ENCODE measurements at places on chromosomes 11 and 22.
A peak's percentile ranks its signal among the peaks of the same experiment; 100 is the strongest.

DNA sequence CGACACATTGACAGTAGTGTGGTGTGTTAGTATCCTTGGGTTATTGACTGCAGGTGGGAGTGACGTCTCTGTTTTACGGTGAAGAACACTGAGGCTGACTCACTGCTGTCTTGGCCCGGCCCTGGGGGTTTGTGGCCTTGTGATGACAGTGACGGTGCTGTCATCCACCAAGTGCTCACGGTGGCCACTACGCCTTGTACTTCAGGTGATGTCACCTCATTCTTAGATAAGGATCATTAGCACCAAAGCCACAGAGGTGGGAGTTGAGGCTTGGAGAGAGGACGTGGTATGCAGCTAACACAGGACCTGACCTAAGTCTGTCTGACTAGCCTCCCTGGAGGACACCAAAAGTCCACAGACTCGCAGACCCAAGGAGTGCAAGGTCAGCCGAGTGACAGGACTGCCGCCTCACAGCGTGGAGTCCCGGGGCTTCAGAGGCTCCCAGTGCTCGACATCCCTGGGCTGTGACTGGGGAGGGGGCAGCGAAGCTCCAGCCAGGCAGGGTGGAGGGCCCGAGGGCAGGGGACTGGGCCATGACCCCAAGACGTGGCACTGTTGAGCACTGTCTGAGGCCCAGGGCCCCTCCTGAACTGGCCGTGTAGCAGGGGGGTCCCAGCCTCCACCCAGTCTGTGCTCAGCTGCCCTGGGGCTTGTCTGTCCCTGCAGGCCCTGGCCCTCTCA is 56.5 kb downstream of the NAT10 start:
- peak; percentile 98 for DNase-seq

DNA sequence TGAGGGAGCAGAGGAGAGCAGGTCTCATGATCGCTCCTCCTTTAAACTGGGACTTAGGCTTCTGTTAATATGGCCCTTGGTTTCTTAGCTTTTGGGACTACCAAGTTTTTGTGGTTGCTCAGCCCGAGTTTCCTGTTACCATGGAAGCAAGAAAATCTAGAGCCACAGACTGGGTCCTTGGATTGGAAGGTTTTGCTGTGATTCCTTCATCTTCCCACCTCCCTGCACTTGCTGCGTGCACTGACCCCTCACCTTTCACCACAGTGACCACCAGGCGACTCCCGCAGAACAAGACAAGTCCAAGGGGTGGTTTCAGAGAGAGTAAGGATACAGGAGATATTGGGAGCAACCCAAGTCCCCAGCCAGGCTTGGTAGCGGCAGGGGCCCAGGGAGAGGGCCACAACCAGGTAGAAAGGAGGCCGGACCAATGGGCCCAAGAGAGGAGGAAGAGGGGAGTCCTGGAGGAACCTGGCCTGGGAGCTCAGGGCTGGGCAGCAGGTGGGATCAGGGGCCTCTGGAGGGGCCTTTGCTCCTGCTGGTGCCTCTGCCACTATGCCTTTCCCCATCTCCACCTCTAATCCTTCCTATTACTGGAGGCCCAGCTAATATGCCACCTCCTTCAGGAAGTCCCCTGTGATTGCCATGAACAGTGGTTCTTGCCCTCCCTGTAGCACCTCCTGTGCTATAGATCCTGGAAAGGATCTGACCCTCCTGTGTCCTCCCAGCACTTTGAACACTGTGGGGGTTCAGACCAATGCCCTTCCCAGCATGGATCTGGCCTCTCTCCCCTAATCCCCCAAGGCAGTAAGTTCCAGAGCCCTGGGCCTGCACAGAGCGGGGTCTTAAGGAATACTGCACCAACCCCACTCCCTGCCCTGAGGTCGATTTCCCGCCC is 21.2 kb downstream of the CSF2RB start:
- no peak for DNase-seq

GRCh38 chr11:96314326-96315020 is 28.5 kb downstream of the MAML2 start:
- peak; percentile 14 for DNase-seq

DNA sequence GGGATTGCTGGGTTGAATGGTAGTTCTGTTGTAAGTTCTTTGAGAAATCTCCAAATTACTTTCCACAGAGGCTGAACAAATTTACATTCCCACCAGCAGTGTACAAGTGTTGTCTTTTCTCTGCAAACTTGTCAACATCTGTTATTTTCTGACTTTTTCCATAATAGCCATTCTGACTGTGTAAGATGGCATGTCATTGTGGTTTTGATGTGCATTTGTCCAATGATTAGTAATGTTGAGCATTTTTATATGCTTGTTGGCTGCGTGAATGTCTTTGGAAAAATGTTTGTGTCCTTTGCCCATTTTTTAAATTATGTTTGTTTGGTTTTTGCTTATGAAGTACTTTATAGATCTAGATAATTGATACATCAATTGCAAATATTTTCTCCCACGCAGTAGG is 1025.0 kb downstream of the JRKL start:
- DNase-seq, result no peak

- no peak for DNase-seq
Observed at GRCh38 chr11:61111786-61112517, 9.7 kb downstream of the CD5 start.

- DNase-seq, result peak; percentile 81
Observed at GRCh38 chr22:42939941-42940653, 74.9 kb downstream of the PACSIN2 start.

GRCh38 chr11:14480716-14481115 is 18.9 kb downstream of the COPB1 start:
- DNase-seq, result no peak

- DNase-seq, result no peak
Observed at GRCh38 chr22:44639891-44640617, 62.0 kb upstream of the PRR5 start.

DNA sequence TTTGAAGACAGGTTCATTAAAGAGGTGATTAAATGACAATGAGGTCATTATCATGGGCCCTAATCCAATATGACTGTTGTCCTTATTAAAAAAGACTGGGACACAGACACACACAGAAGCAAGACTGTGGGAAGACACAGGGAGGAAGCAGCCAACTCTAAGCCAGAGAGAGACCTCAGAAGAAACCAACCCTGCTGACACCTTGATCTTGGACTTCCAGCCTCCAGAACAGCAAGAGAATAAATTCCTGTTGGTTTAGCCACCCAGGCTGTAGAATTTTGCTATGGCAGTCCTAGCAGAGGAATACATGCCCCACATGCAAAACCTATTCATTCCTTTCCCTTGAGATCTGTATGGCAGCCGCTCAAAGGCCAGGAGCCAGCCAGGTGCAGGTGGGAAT is 35.6 kb upstream of the CACNG2 start:
- DNase-seq, result no peak

GRCh38 chr11:115126092-115126491 is 378.1 kb downstream of the CADM1 start:
- no peak for DNase-seq

DNA sequence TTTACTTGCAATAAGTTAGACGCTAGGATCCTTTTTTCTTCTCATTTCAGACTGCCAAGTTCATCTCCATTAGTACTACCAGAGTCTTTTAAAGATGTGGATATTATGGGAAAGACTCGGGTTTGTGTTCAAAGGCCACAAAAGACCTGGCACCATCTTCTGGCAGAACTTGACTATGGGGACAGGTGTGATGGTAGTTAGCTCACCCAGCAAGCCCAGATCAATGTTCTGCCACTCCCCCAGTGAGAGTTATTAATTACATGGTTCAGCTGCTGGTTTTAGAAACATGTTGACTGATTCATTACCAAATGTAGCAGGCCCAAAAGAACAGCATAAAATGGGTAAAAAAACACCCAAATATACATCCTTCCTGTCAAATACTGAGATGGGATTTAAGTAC is 333.5 kb upstream of the PITPNB start:
- no peak for DNase-seq

GRCh38 chr11:116386118-116386699 is 386.6 kb downstream of the BUD13 start:
- no peak for DNase-seq

- no peak for DNase-seq
Observed at GRCh38 chr11:131441051-131441810, 70.8 kb downstream of the NTM start.

GRCh38 chr22:43273902-43274484 is 69.2 kb downstream of the SCUBE1 start:
- DNase-seq, result peak; percentile 41

DNA sequence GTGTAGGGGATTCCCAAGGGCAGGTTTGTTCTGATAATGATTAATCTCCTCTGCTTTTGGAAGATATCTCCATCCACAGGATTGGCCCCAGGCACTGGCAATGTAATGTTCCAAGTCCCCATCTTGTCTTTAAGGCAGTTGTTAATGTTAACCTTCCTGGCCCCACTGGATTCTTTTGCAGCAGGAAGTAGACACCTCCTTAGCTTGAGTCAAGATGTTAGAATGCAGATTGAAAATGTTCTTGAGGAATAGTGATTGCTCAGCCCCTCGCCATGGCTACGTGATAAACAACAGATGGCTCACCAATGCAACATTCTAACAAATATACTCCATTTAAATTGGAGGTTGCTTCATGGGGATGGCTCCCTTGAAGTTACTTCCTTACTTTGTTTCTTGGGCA is 7.3 kb downstream of the HEPHL1 start:
- DNase-seq, result no peak

GRCh38 chr11:69889400-69890318 is 70.4 kb upstream of the FGF3 start:
- DNase-seq, result no peak

- DNase-seq, result no peak
Observed at GRCh38 chr11:30938171-30938570, 352.0 kb upstream of the MPPED2 start.

DNA sequence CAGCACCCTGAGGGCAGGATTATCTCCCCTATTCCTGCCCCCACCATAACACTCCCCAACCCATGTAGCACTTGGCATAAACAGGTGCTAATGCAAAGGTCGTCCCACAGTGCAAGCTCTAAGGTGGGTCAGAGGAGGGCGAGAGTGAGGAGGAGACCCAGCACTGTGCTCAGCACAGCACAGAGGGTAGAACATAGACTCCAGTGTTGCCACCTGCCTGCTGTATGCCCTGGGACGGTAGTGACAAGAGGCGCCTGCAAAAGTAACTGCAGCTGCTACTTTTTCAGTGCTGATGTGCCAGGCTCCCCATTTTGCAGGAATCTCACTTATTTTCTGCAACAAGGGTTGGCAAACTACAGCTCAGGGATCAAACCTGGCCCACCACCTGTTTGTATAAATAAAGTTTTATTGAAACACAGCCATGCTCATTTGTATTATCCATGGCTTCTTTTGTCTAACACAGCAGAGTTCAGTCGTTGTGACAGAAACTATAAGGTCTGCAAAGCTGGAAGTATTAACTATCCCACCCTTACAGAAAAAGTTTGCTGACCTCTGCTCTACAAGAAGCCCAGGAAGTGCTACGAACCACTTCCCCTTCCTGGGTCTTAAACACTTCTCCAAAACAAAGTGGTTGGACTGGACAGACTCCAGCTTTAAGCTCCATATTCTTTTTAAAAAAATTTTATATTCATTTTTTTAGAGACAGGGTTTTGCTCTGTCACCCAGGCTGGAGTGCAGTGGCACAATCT is 16.9 kb upstream of the CDC42BPG start:
- DNase-seq, result no peak

- no peak for DNase-seq
Observed at GRCh38 chr11:57391539-57391938, 1.1 kb upstream of the PRG2 start.

GRCh38 chr11:112082729-112083128 is 3.8 kb downstream of the TIMM8B start:
- peak; percentile 32 for DNase-seq

DNA sequence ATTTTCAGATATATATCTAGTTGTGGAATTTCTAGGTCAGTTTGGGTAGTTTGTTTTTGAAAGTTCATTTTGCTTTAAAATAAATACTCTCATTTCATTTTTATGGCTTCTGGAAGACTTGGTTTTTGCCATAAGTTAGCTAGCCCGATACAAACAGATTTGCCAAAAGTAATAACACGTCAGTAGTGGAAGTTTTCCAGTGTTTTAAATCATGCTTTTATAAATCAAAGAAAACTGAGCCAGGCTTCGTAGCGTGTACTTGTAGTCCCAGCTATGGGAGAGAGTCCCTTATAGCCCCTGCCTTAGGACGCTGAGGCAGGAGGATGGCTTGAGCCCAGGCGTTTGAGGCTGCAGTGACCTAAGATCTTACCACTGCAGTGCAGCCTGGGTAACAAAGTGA is 21.7 kb upstream of the MICALL1 start:
- DNase-seq, result no peak

GRCh38 chr22:23175817-23176644 is 4.3 kb upstream of the BCR start:
- DNase-seq, result no peak

GRCh38 chr11:18005376-18006129 is 7.3 kb downstream of the SERGEF start:
- peak; percentile 16 for DNase-seq

DNA sequence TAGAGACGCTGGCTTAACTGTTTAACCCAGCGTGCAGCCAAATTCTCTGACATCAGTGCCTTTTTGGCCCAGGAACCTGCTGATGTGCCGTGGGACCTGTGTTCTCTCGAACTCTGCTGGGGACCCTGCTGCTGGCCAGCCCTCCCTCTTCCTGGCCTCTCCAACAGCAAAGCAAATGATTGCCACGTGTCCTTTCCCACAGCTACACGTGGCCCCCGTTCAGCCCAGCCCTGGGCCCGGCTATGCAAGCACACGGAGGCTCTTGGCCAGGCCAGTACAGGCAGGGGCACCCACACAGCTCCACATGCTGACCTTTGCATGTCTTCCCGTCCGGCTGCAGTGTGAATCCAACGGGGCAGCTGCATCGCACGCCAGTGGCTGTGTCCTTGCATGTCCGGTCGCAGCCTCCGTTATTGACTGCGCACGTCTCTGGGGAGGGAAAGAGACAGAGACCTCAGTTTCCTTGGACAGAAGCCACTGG is 51.6 kb upstream of the TTLL12 start:
- DNase-seq, result no peak

- no peak for DNase-seq
Observed at GRCh38 chr11:59875856-59876519, 2.6 kb upstream of the OOSP3 start.

DNA sequence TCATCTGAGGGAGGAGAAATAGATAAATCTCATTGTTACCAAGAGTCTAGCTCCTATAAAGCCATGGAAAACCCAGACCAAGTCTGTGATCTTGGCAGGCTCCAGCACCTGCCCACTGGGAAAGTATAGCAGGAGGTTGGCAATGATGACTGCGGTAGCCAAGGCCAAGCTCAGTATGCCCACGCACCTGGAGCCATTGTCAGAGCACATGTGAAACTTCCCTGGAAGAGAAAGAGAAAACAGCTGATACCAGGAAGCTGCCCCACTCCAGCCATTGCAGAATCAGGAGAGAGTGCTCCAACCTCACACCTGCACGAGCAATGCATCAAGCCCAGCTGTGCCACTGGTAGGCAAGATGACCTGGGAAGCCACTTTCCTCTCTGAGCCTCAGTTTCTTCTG is 62.2 kb upstream of the HEPHL1 start:
- DNase-seq, result no peak
